Articular chondrocyte of knee joint (primary cell): ENCODE measurements at places on chromosomes 5 and 9. TPM values are rescaled to one million over a fixed set of nuclear protein-coding genes. Genes with fewer than 3 reads are reported as not detected.

Gene MED22
- total RNA-seq: 14.3 and 15.9 TPM in 2 replicates

Gene ZNF300
- 8.1 and 10.6 TPM in 2 replicates for total RNA-seq

Gene SEMA5A
- total RNA-seq: 19.6 and 38.5 TPM in 2 replicates

Gene CDKN2A
- 1.8 and 6.6 TPM in 2 replicates for total RNA-seq

Gene GRXCR2
- not detected in 2 replicates for total RNA-seq

Gene ARL14EPL
- total RNA-seq: 0.11 and 0.13 TPM in 2 replicates

Gene MOB3B
- 0.13 and 0.22 TPM in 2 replicates for total RNA-seq

Gene SLC36A2
- not detected in 2 replicates for total RNA-seq

Gene NEURL1B
- 3.5 and 6.1 TPM in 2 replicates for total RNA-seq

Gene SPATA31A3
- total RNA-seq: not detected in 2 replicates

Gene FRMD3
- 0.11 and 0.13 TPM in 2 replicates for total RNA-seq
